Dermis blood vessel endothelial cell (primary cell): ENCODE measurements at places on chromosomes 11 and 22. TPM values are rescaled to one million over a fixed set of nuclear protein-coding genes. Genes with fewer than 3 reads are reported as not detected.
A peak's percentile ranks its signal among the peaks of the same experiment; 100 is the strongest.

The SLC22A8 gene
- not detected in 2 replicates for total RNA-seq

GRCh38 chr11:76169473-76169896 is 36.8 kb downstream of the WNT11 start:
- DNase-seq: no peak

- DNase-seq: no peak
These were observed 183.9 kb downstream of the CTTN start for GRCh38 chr11:70581991-70582885.

GRCh38 chr11:57278721-57279095 is 41.7 kb upstream of the APLNR start:
- DNase-seq: no peak

- DNase-seq: peak; percentile 79
These were observed 6.0 kb upstream of the MAPK11 start for GRCh38 chr22:50276143-50276542.

The BLID gene
- total RNA-seq: 0.79 TPM in 1 of 2 replicates, not detected in the other

GRCh38 chr11:59206635-59207034 is 6.1 kb downstream of the MPEG1 start:
- peak; percentile 76 for DNase-seq

DNA sequence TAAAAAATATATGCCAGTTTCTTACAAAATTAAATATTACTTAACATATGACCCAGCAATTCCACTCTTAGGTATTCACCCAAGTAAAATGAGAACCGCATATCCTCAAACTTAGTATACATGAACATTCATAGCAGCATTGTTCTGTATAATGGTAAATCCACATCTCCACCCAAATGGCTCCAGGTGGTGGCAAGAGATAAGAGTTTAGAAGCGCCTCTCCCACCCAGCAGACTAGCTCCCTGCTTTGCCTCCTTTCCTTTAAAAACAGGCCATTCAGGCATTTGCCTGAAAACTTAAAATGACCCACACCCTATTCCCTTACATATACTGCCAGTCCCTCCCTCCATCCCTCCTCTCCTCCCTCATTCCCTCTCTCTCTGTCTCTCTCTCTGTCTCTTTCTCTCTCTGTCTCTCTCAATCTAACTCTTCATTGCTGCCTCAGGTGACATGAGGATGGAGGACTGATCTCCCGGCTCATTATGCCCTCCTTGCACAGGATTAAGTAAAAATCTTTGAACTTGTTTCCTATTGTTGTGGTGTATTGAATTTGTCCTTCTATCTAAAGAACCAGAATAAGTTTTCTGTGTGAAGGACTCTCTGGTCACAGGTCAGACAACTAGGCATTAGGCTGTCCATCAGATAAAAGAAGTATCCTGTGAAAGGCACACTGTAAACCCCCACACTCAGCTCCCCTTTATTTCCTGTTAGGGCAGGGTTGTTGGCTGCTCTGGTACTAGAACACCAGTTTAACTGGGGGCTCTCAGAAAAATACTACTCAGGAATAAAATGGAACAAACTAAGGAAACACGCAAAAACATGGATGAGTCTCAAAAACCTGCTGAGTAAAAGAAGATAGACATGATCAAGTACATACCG is 48.3 kb downstream of the RRP8 start:
- DNase-seq: no peak

DNA sequence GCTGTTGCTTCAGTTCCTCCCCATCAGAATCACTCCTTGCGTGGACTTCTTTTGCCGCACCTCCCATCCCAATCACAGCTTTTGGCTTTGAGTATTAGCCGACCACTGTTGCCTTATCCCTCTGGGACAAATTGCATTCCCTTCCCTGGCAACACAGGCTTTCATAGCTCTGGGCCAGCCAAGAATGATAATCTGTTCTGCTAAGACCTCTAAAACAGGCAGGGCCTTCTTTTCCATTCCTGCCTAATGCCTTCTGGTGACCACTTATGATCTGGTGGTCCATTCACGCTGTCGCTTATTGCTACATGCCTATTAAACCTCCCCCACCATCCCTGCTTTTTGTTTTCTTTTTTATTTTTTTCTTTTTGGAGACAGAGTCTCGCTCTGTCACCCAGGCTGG is 9.6 kb downstream of the SEC14L2 start:
- DNase-seq: no peak

DNA sequence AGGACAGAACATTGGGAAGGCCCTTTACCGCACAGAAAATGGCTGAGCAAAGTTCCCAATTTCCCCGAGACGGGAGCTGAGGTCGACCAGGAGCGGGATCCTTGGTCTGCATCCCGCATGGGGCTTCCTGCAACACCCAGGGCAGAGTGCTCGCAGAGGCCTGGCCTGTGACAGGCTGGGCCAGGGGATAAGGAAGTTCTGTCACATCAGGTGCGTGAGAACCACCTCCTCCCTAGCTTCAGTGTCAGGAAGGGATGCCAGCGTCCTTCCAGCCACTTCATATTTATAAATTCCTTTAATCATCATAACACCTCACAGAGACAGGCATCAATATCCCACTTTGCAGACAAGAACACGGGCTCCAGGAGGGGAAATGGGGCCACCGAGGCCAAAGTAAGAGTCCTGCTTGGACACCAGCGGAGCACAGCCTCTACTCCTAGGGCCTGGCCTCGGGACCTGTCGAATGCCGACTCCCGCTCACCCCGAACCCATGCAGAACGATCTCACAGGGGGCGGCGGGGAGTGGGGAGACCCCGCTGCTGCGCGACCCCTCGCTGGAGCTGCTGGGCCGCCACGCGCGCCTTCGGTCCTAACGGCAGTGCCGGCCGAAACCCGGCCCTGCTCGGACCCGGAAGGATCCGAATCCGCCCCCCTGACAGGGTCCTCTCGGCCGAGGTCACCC is 532 bp downstream of the BET1L start:
- peak; percentile 47 for DNase-seq

The CRYAB gene
- 1.0 and 1.7 TPM in 2 replicates for total RNA-seq

- no peak for DNase-seq
These were observed 93.8 kb downstream of the WNT7B start for GRCh38 chr22:45882881-45883810.

The RAG1 gene
- 1.0 and 1.3 TPM in 2 replicates for total RNA-seq

DNA sequence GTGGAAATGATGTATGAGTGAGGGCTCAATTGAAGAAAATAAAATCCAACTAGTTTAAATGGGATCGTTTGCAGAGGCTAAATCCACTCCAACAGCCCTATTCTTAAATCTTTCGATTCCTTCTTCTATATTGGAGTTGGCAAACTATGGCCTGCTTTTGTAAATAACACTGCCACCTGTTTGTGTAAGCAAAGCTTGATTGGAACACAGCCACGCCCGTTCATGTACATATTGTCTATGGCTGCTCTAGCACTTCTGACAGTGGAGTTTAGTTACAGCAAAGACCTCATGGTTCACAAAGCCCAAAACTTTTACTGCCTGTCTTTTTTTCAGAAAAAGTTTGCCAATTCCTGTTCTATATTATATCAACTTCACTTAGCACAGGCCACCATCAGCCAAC is 40.6 kb upstream of the RCN1 start:
- no peak for DNase-seq

The OVCH2 gene
- total RNA-seq: not detected in 2 replicates

The C11orf91 gene
- total RNA-seq: not detected in 2 replicates

- DNase-seq: no peak
These were observed 133.7 kb downstream of the CTTN start for GRCh38 chr11:70532066-70532440.

DNA sequence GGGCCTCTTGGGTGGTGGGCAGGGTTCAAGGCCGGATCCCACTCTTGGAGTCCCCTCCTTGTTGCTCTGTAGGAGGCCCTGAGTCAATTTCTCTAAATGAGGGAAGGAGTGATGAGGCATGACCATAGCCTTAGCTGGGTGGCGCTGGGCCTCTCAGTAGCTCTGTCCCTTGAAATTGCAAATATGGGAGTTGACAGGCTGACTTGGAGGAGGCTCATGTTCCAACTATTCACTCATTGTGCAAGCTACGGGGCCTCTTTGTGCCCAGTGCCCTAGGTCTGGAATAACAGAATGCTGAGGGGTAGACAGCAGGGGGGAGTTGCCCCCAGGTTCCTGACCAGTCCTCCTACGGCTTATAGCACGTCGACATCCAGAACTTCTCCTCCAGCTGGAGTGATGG is 8.0 kb downstream of the SELENOM start:
- no peak for DNase-seq

The AGBL2 gene
- total RNA-seq: 0.17 and 0.23 TPM in 2 replicates

The SYT12 gene
- 0.09 and 0.17 TPM in 2 replicates for total RNA-seq

The C11orf87 gene
- not detected in 2 replicates for total RNA-seq

DNA sequence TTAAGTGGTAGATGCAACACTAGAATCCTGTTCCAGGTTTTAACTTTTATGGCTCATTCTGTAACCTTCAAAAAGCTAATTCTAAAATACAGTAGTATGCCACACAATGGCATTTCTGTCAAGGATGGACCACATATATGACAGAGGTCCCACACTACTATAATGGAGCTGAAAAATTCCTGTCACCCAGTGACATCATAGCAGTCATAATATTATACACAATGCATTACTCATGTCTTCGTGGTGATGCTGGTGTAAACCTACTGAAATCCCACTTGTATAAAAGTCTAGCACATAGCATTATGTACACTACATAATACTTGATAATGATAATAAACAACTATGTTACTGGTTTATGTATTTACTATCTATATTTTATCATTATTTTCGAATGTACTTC is 12.1 kb downstream of the TYR start:
- DNase-seq: no peak

- no peak for DNase-seq
These were observed 861.8 kb downstream of the LRRC4C start for GRCh38 chr11:40597546-40598113.

The TNNT3 gene
- total RNA-seq: not detected in 2 replicates

The GLB1L2 gene
- 0.17 and 0.60 TPM in 2 replicates for total RNA-seq

- no peak for DNase-seq
These were observed 2374.2 kb upstream of the RAG2 start for GRCh38 chr11:38972220-38972619.

GRCh38 chr11:134276396-134277182 is 410 bp downstream of the GLB1L3 start:
- DNase-seq: no peak

DNA sequence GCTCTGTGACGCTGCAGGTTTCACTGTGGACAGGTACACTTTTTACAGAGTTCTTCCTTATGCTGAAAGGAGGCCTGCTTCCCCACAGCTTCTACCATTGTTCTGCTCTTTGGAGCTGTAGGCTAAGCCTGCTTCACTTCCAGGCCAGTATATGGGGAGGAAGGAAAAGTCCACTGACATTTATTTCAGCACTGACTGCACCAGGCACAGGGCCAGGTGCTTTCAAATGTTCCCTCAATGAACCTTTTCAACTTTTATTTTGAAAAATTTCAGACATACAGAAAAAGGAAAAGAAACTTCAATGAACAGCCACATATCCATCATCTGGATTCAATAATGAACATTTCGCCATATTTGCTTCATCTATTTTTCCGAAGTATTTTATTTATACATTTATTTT is 22.0 kb downstream of the POU2F3 start:
- DNase-seq: no peak

DNA sequence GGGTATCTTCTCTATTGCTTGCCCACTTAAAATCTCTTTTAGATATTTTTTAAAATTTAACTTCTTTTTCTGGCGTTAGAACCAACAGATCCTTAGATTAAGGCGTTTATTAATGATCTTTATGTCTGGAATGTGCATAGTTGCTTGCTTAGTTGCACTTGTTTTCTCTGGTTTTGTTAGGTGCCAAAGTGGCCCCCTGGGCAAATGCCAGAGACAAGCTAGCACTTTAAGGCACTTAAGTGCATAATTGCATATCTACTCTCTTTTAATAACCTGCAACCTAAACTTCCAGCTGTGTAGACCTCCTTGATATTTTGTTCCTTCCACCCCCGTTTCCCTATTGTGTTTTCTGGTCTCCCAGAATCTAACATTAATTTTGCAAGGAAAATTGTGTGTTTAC is 3.3 kb downstream of the RBM4 start:
- no peak for DNase-seq

The P2RY2 gene
- 0.51 and 1.2 TPM in 2 replicates for total RNA-seq

DNA sequence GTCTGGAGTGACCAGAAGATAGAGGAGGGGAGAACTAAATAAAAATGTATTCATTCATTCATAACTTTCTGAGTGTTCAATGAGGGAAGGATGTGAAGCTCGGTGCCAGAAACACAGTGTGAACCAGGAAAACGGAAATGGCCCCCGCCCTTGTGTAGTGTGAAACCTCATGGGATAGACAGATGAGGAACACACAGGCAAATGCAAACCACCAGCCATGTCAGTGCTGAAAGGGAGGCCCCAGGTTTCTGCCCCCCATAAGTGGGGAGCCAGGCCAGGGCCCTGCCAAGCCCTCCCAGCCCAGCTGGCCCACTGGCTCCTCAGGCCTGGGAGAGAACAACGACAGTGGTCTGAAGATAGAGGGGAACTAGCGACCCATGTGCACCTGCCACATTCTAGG is 30.5 kb downstream of the LARGE1 start:
- no peak for DNase-seq

DNA sequence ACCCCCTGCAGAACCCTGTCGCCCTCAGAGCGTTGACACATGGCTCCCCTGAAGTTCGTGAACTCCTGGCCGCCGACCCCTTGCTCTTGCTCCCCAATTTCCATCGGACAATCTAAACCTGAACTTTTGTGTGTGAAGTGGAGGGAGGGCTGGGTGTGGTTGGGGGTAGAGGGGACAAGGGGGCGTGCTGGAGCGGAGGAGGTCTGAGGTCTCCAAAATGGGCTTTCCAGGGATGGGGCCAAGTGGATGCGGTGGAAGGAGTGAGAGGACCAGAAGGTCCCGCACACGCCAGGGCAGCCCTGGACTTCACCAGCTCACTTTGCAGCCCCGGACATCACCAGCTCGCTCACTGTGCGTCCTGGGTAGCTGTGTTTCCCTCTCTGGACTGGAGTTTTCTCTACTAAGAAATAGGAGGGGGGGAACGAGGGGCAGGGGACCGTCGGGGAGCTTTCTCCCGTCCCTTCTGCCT is 18.6 kb downstream of the CREB3L1 start:
- no peak for DNase-seq

DNA sequence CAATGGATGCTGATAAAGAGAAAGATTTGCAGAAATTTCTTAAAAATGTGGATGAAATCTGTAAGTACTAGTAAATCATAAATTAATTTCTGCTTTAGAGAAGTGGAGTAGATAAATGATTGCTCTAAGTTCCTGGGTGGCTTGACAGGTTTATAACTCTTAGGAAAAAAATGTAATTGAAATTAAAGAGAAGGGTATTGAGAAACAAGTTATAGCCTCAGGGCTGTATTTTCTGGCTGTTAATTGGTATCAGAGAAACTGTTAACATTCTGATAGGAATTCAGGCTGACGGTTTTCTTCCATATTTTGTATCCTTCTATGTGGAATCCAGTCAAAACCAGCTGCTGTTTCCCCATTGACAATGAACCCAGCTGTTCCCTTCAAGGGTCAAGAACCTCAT is 1.9 kb downstream of the TTC12 start:
- DNase-seq: no peak

The MMP11 gene
- 4.4 and 7.3 TPM in 2 replicates for total RNA-seq

GRCh38 chr22:42062506-42063170 is 8.0 kb downstream of the NAGA start:
- no peak for DNase-seq

- no peak for DNase-seq
These were observed 6.8 kb downstream of the BID start for GRCh38 chr22:17767233-17768065.
